ENCODE measurements at places on chromosomes 3 and 15. TPM values are rescaled to one million over a fixed set of nuclear protein-coding genes. Genes with fewer than 3 reads are reported as not detected.

The KCNH8 gene
- not detected for polyA plus RNA-seq

The CLDN11 gene
- polyA plus RNA-seq: not detected

The ZBTB11 gene
- 8.9 TPM for polyA plus RNA-seq

GRCh38 chr3:25084016-25084415, 344.0 kb upstream of the RARB start:
- no peak overlapping the region for H3K4me3 ChIP-seq
- H3K4me1 ChIP-seq: no peaks in the 10 kb centered on the region
- H3K27me3 ChIP-seq: no peaks in the 10 kb centered on the region
- no peak overlapping the region for H3K27ac ChIP-seq
- DNase-seq: no peak

- no peaks in the 10 kb centered on the region for H3K27me3 ChIP-seq
- peaks cover 12% of the 10 kb centered on the region for H3K4me1 ChIP-seq
- no peak for DNase-seq
- H3K27ac ChIP-seq: no peak overlapping the region
Observed at GRCh38 chr15:89171136-89172072, 50.0 kb downstream of the RLBP1 start.

- DNase-seq: no peak
- H3K36me3 ChIP-seq: no peaks in the 10 kb centered on the region
- H3K4me1 ChIP-seq: no peaks in the 10 kb centered on the region
- no peaks in the 10 kb centered on the region for H3K27me3 ChIP-seq
- no peak overlapping the region for H3K4me3 ChIP-seq
Observed at GRCh38 chr15:81809543-81809942, 236.3 kb downstream of the MEX3B start.

DNA sequence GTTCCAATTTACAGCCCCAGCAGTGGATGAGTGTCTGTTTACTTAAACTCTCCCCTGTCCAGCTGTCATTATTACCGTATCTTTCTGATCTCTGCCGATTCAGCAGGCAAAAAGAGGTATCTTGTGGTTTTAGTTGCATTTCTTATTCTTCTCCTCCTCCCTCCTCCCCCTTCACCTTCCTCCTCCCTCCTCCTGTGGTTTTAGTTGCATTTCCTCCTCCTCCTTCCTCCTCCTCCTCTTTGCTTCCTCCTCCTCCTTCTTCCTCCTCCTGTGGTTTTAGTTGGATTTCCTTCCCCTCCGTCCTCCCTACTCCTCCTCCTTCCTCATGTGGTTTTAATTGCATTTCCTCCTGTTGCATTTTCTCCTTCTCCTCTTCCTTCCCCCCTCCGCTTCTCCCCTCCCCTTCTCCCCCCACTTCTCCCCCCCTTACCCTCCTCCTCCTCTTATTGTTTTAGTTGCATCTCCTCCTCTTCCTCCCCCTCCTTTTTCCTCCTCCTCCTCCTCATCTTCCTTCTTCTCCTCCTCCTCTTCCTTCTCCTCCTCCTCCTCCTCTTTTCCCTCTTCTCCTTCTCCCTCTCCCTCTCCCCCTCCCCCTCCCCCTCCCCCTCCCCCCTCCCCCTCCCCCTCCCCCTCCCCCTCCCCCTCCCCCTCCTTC, 25.3 kb upstream of the VPS33B start:
- H3K27ac ChIP-seq: no peak overlapping the region
- no peak overlapping the region for H3K4me3 ChIP-seq
- no peaks in the 10 kb centered on the region for H3K27me3 ChIP-seq
- peaks cover 21% of the 10 kb centered on the region for H3K4me1 ChIP-seq
- H3K36me3 ChIP-seq: no peaks in the 10 kb centered on the region
- DNase-seq: no peak

The ADGRG7 gene
- polyA plus RNA-seq: not detected

Measured in CD4-positive, alpha-beta memory T cell (primary cell).